Psoas muscle (tissue), 8 donors: ENCODE measurements at places on chromosomes 11 and 22. TPM values are rescaled to one million over a fixed set of nuclear protein-coding genes. Genes with fewer than 3 reads are reported as not detected.

DNA sequence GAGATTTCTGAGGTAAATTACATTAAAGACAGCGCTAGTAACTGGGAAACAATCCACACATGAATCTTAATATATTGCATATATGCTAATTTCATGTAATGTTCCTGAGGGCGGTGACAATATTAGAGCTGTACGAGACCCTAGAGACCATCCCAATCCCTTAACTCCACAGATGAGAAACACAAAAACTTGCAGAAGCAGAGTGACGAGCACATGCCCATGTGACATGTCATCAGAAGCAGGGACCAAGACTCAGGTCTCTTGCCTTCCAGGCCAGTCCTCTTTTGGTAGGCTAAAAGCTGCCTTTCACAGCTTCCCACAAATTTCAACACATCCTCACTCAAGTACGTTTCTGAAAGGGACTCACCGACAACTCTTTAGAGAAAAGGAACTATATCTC lies 11.8 kb downstream of the MAPK1 start:
- peak overlapping the region; percentile 3 for H3K27ac ChIP-seq
- H3K4me3 ChIP-seq: no peak overlapping the region
- H3K4me1 ChIP-seq: peaks cover 52% of the 10 kb centered on the region
- H3K36me3 ChIP-seq: no peaks in the 10 kb centered on the region
- H3K27me3 ChIP-seq: no peaks in the 10 kb centered on the region
- no peak for DNase-seq

DNA sequence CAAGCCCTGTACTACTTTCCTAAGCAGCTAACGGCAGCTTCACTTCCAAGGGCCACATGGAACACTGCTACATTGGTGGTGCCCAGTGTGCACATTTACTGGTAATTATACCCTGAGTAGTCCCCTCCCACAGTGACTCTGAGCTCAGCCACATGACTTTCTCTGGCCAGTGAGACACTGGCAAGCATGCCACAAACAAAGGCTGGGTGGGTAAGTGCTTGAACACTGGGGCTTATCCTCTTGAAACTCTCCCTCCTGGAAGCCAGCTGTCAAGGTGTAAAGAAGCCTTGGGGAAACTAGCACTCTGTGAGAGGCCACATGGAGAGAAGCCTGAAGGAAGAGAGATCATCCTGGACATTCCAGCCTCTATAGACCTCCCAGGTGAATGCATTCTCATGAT lies 54.4 kb upstream of the DRD2 start:
- no peaks in the 10 kb centered on the region for H3K27me3 ChIP-seq
- no peak overlapping the region for H3K4me3 ChIP-seq
- no peak for DNase-seq
- no peak overlapping the region for H3K27ac ChIP-seq

GRCh38 chr22:26394777-26395176 lies 34.3 kb upstream of the ASPHD2 start:
- no peak overlapping the region for H3K27ac ChIP-seq
- no peaks in the 10 kb centered on the region for H3K4me1 ChIP-seq
- no peak for DNase-seq

- no peaks in the 10 kb centered on the region for H3K27me3 ChIP-seq
- H3K4me3 ChIP-seq: no peak overlapping the region
- no peaks in the 10 kb centered on the region for H3K36me3 ChIP-seq
- H3K27ac ChIP-seq: no peak overlapping the region
- H3K4me1 ChIP-seq: peaks cover 7% of the 10 kb centered on the region
- no peak for DNase-seq
Measured at GRCh38 chr22:39268645-39269044, 23.9 kb upstream of the PDGFB start.

DNA sequence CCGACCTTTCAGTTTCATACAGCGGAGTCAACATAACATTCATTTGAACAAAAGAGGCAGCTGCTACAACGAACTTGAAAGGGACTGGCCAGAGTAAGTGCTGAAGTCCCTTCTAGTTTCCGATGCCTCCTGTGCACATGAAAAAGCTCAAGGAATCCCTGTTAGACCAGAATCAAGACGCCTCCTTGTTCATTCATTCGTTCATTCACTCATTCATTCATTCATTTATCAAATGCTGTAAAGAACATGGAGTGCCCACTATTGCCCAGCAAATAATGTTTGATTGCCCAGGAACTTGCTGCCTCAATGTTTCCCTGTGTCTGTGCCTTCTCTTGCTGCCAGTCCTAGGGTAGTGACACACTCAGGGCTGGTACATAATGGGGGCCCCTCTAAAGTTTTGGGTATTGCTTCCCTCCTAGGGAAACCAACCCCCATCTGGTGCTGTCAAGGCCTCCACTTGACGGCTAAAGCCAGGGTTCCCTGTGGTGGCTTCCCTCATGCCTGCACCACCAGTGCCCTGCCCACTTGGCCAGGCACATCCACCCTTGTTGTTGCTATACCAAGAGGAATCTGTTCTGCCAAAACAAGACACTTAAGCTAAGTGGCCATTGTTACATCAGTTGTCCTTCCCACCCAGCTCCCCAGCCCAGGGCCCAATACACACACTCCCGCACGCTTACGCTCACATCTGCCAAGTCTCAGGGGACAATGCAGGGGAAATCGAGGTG lies 3.8 kb downstream of the TMPRSS13 start:
- no peak for DNase-seq
- H3K27me3 ChIP-seq: no peaks in the 10 kb centered on the region
- H3K4me1 ChIP-seq: no peaks in the 10 kb centered on the region
- no peak overlapping the region for H3K27ac ChIP-seq

Gene MUC5AC
- total RNA-seq: 0.02 TPM

DNA sequence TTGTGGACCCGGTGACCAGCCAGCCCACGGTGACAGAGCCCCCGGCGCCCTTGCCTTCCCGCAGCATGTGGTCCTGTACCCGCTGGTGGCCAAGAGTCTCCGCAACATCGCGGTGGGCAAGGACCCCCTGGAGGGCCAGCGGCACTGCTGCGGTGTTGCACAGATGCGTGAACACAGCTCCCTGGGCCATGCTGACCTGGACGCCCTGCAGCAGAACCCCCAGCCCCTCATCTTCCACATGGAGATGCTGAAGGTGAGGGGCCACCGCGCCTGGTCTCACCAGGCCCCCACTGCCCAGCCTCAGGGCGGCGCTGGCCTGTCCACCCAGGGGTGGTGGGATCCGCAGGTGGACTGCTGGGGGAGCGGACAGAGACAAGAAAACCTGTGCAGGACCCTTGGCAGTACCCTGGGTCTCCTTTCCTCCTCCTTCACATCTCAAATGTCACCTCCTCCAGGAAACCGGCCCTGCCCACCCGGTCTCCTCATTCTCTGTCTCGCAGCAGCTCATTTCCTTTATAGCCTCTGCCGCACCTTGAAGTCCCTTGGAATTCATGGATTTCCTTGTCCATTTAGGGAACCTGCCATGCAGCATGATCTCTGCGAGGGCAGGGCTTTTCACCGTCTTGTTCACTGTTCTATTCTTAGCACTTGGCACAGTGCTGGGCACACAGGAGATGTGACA lies 6.5 kb downstream of the AIP start:
- H3K4me1 ChIP-seq: no peaks in the 10 kb centered on the region
- peaks cover 49% of the 10 kb centered on the region for H3K36me3 ChIP-seq
- no peak overlapping the region for H3K4me3 ChIP-seq
- no peak overlapping the region for H3K27ac ChIP-seq
- no peak for DNase-seq

GRCh38 chr11:116721988-116722387 lies 50.8 kb downstream of the BUD13 start:
- no peaks in the 10 kb centered on the region for H3K27me3 ChIP-seq
- H3K4me1 ChIP-seq: peaks cover 11% of the 10 kb centered on the region
- no peaks in the 10 kb centered on the region for H3K36me3 ChIP-seq
- no peak overlapping the region for H3K4me3 ChIP-seq
- H3K27ac ChIP-seq: no peak overlapping the region

DNA sequence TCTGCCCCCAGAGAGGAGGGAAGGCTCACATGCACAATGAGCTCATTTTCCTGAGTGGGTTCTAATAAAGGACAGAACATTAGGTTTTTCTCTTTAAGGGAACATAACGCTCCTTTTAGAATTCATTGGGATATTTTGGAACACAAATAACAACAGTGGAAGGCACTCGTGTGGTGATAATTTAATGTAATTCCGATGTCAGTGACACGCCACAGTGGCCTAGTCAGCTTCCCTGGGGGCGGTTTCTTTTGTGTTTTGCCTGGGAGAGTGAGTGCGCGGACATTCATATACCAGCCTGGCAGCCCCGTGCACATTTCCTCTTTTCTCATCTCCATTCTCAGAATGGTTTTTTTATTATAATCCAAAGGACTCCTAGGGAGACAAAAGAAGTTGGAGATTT lies 41.1 kb downstream of the SEZ6L start:
- no peak for DNase-seq
- no peak overlapping the region for H3K4me3 ChIP-seq
- H3K4me1 ChIP-seq: no peaks in the 10 kb centered on the region

Gene OR52A1
- total RNA-seq: not detected

DNA sequence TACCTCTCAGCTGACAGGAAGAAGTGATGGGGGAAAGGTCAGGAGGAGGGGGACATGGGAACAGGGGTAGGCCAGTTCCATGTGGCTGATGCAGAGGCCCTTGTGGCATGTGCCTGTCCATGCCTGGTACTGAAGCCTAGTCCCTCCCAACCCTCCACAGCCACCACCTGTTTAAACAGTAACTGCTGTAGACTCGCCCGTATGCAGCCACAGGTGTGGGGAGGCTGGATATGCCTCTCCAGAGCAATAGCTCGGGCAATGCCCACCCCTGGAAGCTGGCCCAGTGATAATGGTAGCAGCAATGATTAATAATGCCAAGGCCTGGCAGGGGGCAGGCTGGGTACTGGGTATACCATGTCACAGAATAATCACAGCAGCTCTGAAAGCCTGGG lies 2.3 kb downstream of the SMTN start:
- H3K4me1 ChIP-seq: peaks cover 30% of the 10 kb centered on the region
- DNase-seq: no peak
- peak overlapping the region; percentile 94 for H3K27ac ChIP-seq
- H3K4me3 ChIP-seq: peak overlapping the region; percentile 89
- no peaks in the 10 kb centered on the region for H3K27me3 ChIP-seq
- peaks cover 8% of the 10 kb centered on the region for H3K36me3 ChIP-seq

Gene UBQLNL
- not detected for total RNA-seq

Gene MRGPRX4
- total RNA-seq: not detected

- H3K4me1 ChIP-seq: peaks cover 6% of the 10 kb centered on the region
- H3K27me3 ChIP-seq: no peaks in the 10 kb centered on the region
- H3K4me3 ChIP-seq: no peak overlapping the region
- no peak overlapping the region for H3K27ac ChIP-seq
Measured at GRCh38 chr22:20955548-20955947, 11.5 kb upstream of the AIFM3 start.

Gene GGTLC3
- total RNA-seq: not detected
